ENCODE measurements at places on chromosomes 3 and 15. TPM values are rescaled to one million over a fixed set of nuclear protein-coding genes. Genes with fewer than 3 reads are reported as not detected.

DNA sequence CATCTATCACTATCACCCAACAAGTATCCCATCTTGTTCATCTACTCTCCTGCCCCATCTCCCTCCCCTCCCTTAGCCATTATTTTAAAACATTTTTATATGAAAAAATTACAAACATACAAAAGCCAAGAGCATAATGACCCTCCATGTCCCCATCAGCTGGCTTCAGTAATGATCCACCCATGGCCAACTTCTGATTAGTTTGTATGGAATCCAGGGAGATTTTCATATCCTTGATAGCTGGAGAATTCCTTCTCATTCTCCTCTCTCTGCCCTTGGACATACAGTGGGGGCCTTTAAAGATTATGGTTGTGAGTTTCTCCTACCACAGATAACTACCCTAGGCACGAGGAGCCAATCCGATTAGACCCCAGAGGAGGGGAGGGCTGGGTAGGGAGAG lies 40.2 kb downstream of the IRAK2 start:
- ATAC-seq: no peak

DNA sequence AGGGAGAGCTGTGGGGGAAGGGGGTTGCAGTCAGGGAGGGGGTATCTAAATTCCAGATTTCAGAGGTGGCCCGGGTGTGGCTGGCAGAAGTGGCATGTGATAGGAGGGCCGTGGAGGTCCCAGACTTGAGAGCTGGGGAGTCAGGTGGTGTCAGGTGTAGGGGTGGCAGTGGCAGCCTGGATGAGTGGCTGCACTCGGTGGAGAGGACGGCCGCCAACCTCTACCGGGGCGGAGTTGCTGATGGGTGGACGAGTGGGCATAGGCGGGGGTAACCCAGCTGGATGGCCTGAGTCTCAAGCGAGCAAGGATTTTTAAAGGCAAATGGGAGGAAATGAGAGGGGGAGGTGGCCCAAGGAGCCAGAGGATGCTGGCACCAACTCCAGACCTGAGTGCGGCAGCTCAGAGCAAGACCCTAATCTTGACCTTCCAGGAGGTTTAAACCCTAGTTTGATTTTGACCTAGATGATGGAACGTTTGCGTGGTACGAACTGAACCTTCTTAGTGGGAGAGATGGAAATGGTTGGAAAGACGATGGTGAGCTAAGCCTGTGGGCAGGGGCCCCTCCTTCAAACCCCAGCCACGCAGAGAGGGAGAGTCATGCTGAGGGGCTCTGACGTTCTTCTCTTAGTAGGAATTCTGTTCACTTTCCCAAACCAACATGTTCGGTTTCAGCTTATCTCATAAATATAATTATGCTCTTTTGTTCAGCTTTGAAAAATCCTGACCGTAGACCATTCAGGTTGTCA lies 8.0 kb downstream of the TRAK1 start:
- no peak for ATAC-seq

GRCh38 chr15:70387081-70387480 lies 289.4 kb upstream of the TLE3 start:
- no peak for ATAC-seq

GRCh38 chr3:53030619-53031449 lies 15.0 kb downstream of the SFMBT1 start:
- peak; percentile 99 for ATAC-seq

- ATAC-seq: no peak
Measured at GRCh38 chr3:185188816-185189215, 36.0 kb upstream of the C3orf70 start.

GRCh38 chr3:43178891-43179366 lies 73.0 kb upstream of the POMGNT2 start:
- no peak for ATAC-seq

- no peak for ATAC-seq
Measured at GRCh38 chr15:23565395-23566070, at the start of gene MKRN3. TSS of gene MKRN3 (plus strand) at chr15:23565674. CDS start at chr15:23565783, 109 bp downstream.

DNA sequence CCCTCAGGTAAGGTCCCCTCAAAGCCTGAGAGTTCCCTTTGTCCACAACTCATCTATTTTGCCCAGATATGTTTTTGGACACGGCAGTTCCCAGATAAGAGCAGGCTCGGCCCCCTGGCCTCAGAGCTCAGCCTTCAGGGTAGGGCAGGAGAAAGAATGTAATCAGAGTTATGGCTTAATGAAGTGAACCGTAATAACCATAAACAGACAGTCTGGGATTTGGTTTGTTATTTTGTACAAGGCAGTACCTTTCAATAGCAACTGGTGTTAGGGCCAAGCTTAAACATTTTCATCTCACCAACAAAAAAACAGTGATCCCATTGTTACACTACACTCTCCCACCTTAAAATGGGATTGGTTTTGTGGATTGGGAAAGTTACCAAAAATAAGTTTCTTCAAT lies 12.2 kb upstream of the ALDH1A3 start:
- no peak for ATAC-seq

- ATAC-seq: no peak
Measured at GRCh38 chr3:74636981-74637380, 22.5 kb upstream of the CNTN3 start.

DNA sequence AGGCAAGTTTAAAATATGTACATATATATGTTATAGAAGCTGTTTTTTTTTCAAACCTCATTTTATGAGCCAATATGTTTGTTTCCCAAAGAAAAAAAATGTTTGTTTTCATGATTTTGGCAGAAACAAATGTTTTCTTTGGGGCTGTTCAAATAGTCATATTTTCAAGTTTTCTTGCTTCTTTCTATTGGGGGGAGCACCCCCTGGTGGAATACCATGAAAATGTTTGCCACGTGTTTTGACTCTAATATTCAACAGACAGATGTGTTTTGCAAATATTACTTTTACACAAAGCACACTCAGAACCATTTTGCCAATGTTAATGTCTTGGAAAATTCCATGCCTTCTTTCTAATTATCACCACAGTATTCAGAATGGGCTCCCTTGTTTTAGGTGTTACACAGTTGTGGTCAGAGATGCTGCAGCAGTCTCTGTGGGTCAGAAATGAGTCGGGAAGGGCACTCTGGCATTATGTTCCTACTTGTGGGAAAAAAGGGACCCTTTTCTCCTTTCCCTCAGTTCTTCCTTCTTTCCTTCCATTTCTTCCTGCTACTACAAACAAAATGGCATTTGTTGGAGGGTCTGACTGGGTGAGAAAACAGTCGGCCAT lies 817.0 kb downstream of the TUSC7 start:
- ATAC-seq: no peak

GRCh38 chr3:23594894-23595670 lies 210.7 kb upstream of the UBE2E1 start:
- no peak for ATAC-seq

DNA sequence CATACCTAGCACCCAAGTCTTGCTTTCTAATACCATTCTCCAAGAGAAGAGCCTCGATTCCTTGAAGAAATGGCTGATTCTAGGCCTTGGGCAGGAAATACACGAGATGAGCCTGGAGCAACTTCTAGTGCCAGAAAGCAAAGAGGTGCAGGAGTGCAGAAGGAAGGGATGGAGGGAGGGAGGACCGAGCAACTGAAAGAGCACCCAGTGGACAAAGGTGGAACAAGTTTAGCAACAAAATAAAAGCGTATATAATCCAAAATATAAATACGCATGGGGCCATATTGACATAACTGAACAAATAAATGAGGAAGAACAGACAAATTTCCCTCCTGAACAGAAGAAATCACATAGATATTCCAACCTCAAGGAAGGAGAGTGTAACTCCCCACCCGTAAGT lies 34.4 kb downstream of the CHSY1 start:
- no peak for ATAC-seq

DNA sequence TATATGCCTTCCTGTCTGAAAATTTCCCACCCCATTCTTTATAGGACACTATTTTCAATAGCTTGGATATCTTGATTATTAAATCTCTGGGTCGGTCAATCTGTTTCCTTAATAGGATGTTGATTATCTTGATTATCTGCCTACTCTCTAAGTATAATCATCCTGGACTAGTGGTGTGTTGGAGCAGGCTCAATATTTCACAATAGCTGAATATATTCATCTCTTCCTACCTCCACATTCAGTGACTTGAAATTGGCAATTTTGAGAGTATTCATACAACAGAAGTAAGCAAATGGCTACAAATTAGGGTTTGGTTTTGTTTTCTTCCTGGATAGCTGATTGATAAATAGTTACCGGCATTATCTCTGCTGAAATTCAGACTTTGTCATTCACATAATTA lies 1162.6 kb downstream of the ROBO1 start:
- no peak for ATAC-seq

DNA sequence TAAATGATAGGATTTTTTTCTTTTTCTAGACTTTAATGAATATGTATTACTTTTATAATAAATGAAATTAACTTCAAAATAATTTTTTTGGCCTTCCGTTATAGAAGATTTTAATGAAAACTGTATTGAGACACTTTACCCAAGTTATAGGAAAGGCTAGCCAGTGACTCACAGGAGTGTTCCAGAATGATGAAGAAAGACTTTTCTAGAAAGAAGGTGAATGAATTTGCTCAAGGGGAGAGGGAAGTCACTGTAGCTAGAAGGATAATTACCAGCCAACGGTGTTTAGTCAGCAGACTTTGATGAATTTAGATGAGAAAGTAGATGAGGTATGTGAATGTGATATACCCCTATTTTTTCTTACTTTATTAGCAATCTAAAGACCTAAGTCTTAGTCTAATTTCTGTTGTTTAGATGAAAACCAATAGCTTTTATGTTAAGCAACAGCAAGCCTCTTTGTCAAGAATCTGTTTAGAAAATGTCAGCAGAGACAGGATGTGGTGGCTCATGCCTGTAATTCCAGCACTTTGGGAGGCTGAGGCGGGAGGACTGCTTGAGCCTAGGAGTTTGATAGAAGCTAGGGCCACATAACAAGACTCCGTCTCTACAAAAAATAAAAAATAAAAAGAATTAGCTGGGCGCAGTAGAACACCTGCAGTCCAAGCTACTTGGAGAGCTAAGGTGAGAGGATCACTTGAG lies 3.2 kb downstream of the ALAS1 start:
- ATAC-seq: no peak

DNA sequence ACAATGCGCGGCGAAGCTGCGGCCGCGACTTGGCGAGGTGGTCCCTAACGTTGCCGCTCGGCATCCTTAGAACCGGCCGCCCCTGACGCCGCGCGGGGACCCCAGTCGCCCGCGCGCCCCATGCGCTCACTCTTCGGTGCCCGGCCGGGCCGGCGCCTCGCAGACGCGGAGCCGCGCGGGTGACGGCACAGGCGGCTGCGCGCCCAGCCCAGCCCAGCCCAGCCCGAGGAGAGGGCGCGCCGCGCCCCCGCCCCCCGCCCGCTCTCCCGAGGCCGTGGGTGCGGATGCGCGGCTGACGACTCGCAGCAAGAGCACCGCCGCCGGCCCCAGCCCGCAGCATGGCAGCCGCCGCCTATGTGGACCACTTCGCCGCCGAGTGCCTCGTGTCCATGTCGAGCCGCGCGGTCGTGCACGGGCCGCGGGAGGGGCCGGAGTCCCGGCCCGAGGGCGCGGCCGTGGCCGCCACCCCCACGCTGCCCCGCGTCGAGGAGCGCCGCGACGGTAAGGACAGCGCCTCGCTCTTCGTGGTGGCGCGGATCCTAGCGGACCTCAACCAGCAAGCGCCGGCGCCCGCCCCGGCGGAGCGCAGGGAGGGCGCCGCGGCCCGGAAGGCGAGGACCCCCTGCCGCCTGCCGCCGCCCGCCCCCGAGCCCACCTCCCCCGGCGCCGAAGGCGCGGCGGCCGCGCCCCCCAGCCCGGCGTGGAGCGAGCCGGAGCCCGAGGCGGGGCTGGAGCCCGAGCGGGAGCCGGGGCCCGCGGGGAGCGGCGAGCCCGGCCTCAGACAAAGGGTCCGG lies 437 bp downstream of the KLF13 start:
- ATAC-seq: peak; percentile 55

DNA sequence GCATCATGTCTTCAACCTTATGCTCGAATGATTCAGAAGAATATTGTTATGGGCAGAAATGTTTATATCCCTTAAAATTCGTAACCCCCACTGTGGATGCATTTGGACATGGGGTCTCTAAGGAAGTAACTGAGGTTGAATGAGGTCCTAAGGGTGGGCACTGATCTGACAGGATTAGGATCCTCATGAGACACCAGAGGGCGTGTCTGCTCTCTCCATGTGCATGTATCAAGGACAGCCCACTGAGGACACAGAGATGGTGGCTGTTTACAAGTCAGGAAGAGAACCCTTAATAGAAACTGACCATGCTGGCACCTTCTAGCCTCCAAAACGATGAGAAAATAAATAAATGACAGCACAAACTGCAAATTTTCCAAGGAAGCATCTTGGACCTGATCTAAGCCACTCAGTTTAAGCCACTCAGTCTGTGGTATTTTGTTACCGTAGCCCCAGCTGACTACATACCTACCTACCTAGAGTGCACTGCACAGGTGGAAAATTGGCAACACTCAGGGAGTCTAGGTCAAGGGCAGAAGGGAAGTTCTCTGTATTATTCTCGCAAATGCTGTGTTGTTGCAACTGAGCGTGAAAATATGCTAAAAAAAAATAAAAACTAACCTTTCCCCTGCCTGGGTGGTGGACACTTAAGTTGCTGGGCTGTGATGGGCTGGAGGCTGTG lies 126.6 kb downstream of the TJP1 start:
- ATAC-seq: no peak

DNA sequence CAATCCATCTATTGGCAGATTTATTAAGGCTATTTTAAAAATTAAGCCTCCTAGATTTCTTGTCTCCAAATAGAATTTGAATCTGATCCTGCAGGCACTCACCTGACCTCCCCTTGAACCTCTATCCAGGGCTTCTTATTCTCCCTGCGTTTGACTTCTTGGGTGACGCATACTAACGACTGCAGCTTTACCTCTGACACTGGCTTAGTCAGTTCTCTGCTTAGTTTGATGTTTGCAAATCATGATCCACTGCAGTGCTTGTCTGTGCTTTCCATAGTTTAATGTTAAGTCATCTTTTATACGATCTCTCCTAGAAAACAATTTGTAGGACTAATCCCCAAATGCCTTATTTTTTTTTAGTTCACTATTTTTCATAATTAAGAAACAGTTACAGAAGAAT lies 233.1 kb downstream of the ROBO1 start:
- no peak for ATAC-seq

- ATAC-seq: no peak
Measured at GRCh38 chr3:25273582-25274171, 154.4 kb upstream of the RARB start.

- ATAC-seq: no peak
Measured at GRCh38 chr3:195597229-195597628, 13.5 kb upstream of the APOD start.

The PRR20G gene
- not detected for total RNA-seq

The SLC24A5 gene
- total RNA-seq: not detected

The MAGEL2 gene
- total RNA-seq: not detected

The P2RY13 gene
- not detected for total RNA-seq

The CPLX3 gene
- 0.15 TPM for total RNA-seq

The PP2D1 gene
- total RNA-seq: not detected

The WDR5B gene
- total RNA-seq: 2.3 TPM

The MYO5C gene
- total RNA-seq: 2.3 TPM

The SEC62 gene
- 78.5 TPM for total RNA-seq

The SAMD7 gene
- not detected for total RNA-seq

The CCDC50 gene
- 12.6 TPM for total RNA-seq

The CHRD gene
- 0.39 TPM for total RNA-seq

The PDCD6IP gene
- total RNA-seq: 199 TPM

The SAXO2 gene
- not detected for total RNA-seq

The EFCC1 gene
- not detected for total RNA-seq

The SST gene
- not detected for total RNA-seq
